Stimulated activated CD4-positive, alpha-beta T cell treated with anti-CD3 and anti-CD28 coated beads, Interleukin-1b, Interleukin-23, amount 100 ng/mL, for 1 hour (primary cell): ENCODE measurements at places on chromosomes 2 and 18.

DNA sequence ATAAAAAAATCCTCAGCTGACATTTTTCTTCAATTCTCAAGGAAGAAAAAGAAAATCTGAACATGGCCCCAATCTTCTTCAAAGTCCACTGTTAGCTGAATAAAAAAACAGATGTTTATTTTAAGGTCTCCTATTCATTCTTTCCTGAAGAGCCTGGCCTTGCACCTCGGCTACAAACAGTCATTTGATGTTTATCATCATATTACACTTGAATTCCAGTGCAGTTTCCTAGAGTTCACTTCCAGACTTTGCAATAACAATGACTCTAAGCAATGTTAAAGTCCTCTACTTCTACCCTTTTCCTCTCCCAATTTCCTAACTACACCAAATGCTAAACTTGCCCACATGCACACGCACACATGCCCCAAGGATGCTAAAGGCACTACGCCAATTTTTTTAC, 70.1 kb downstream of the NOL10 start:
- DNase-seq: no peak

GRCh38 chr18:57803103-57803969, at the start of gene ATP8B1:
ATP8B1 (minus strand) TSS chr18:57803315; CDS start chr18:57731807, 71,508 bp downstream.
- DNase-seq: no peak

DNA sequence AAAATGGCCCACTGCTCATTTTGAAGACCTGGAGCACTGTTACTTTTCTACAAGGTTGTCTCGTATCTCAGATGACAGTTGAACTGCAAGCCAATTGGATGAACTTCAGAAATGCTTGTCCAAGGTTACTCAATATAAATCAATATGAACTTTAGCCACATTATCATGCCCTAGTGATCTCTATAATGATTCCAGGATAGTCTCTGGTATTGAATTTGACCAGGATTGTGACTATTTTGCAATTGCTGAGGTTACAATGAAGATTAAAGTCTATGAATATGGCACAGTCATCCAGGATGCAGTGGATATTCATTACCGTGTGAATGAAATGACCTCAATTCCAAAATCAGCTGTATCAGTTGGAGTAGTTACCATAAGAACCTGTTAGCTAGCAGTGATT, 196.0 kb upstream of the RAB12 start:
- DNase-seq: no peak

- DNase-seq: no peak
Measured at GRCh38 chr2:109180786-109181185, 51.8 kb downstream of the SH3RF3 start.

GRCh38 chr2:12417786-12418185, 298.9 kb upstream of the TRIB2 start:
- DNase-seq: no peak

DNA sequence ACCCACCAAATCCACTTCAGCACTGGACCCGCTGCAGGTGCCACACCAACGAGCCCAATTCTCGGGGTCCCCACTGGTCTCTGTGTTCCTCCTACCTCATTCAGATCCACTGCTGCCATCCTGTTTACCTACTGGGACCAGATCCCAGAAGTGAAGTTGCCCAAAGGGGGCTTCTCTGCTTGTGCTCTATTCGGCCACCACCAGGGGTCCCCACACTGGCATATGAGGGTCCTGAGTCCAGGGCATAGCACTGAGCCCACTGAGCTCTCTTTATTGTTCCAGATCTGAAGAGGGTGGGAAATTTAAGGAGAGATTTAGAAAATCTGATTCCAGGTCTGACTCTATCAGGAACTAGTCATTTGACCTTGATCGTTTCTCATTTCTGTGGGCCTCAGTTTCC, 2.4 kb downstream of the GPR45 start:
- no peak for DNase-seq

DNA sequence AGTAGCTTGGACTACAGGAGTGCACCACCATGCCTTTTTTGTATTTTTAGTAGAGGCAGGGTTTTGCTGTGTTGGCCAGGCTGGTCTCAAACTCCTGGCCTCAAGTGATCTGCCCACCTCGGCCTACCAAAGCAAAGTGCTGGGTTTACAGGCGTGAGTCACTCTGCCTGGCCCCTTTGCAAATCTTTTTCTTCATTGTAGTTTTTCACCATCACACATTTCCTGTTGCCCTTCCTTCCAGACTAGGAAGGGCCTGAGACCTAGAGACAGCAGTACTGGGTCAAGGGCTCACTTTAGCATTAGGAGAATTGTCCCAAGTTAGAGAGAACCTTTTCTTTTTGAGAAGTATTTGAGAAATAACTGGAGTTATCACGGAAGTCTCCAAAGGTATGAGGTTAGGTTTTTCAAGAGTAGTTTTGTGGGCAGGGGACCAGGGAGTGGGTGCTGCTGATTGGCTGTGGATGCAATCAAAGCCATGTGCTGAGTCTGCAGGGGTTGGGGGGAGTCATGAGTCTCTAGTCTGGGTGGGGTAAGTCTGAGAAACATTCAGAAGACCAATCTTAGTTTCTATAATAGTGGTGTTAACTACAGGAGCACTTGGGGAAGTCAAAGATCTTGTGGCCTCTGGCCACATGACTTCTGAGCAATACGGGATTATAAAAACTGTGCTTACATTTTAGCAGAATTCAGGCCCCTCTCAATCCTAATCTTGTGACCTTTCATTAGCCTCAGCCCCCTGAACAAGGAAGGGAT, 23.7 kb downstream of the B3GNT2 start:
- no peak for DNase-seq

- no peak for DNase-seq
Measured at GRCh38 chr2:241445426-241445825, 63.0 kb downstream of the STK25 start.
